GM10248 (cell line): ENCODE measurements at places on chromosomes 13 and 19.

- no peak for DNase-seq
These were observed 141.6 kb upstream of the RFC3 start for GRCh38 chr13:33676045-33676989.

DNA sequence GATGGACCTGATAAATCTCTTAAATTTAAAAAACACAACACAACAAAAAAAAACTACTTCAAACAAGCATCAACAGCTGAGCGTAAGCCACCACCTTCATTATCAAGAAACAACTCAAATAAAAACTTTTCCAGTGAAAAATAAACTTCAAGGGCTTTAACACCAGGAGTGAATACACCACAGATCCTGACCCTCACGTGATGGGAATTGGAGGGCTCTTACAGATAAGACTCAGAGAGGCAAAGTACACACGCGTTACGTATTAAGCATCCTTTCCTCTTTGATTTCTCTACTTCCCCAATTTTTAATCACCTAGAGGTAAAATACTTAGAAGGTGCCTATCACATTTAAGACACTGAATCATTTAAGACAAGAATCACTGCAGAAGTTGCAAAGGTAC lies 573 bp upstream of the STARD13 start:
- no peak for DNase-seq

DNA sequence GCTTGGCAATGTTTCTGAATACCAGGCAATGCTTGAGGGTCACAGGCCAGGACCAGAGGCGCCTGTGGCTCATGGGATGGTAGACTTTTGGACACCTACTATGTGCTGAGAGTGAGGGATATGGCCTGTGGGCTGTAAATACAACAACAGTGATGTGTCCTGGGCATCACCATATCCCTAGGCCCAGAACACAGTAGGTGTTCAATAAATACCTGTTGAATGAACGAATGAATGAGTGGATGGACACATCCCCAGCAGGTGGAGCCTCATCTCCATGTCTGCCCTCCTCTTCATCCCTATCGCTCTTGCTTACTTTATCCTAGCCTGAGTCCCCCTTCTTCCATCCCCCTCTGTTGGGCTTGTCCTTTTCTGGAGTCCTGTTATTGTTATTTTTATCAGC lies 16.5 kb upstream of the NANOS2 start:
- DNase-seq, result no peak

- peak; percentile 78 for DNase-seq
These were observed 31.4 kb upstream of the MPHOSPH8 start for GRCh38 chr13:19601749-19602725.

GRCh38 chr19:6423499-6424194 lies 964 bp downstream of the KHSRP start:
- DNase-seq, result peak; percentile 57

DNA sequence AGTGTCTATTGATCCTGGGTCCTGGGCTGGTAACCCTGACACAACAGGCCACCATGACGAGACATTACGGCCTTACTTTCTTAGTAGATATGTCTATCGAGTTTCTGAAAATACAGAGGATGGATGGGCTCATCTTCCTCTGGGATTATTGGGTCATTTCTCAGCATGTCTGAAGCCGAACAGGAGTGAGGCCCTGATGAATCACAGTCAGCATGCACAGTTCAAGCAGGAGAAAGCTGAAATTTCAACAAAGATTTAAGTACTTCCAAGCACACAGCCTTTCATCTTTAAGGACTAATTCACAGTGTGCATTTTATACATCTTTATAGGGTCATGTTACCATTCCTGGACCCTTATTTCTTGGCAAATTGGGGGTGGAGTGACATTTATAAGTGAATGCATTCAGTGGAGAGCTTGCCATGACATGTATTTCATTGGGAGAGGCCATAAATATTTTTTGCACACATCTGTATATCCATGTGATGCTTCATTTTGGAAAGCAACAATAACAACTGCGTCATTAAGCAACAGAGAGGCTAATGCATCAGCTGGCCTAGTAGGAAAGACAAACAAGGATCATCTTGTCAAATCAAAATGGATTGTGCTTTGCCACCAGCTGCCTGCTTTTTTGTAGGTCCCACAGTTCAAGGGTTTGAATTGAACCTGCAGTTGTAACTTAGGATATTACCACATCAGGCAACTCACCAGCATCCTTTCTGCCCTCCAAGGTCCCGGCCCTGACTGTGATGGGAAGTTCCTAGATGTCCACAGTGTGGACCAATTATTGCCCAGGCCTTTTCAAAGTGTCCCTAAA lies 143.5 kb downstream of the DNAJC15 start:
- DNase-seq, result no peak

- no peak for DNase-seq
These were observed 10.8 kb downstream of the ALOX5AP start for GRCh38 chr13:30745906-30746686.

- DNase-seq, result no peak
These were observed 2.7 kb upstream of the KCNRG start for GRCh38 chr13:50012396-50013169.

GRCh38 chr19:3979674-3980352 lies 5.5 kb downstream of the EEF2 start:
- no peak for DNase-seq

- no peak for DNase-seq
These were observed 14.0 kb upstream of the TBC1D4 start for GRCh38 chr13:75495938-75496337.

GRCh38 chr13:111314852-111315251 lies 5.6 kb upstream of the TEX29 start:
- DNase-seq, result no peak

DNA sequence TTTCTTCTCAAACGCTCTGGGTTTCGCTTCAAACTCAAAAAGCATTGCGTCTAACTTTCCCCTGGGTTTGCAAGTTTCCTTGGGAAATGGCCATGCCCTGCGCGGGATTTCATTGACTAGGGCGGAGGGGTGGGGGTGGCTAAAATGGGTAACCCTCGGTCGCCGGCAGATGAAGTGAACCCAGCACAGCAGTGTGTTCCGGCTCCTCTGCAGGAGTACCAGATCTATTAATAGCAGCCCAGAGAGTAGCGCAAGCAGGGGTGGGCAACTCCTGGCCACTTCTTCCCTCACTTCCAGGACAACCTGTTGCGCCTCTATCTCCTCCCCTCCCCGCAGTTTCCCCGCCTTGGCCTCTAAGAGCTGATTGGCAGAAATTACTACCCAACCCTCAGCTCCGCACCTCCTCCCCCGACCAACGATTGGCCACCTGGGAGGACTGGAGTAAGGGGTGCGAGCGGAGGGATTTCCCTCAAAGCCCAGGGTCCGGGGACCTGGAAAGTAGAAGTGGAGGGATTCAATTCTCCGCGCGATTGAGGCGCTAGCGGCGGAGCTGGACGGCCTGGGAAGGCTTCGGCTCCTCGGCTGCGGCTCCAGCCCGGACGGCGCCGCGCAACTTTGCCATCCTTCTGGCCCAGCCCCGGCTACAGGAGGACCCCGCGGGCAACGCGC lies at the start of gene FREM2:
Gene FREM2, plus strand, starts transcription at position 501 of the 669 bp plus-strand sequence. CDS start 268 bp downstream, outside the sequence.
- DNase-seq, result no peak

- no peak for DNase-seq
These were observed 1.3 kb downstream of the PALM start for GRCh38 chr19:709965-710571.
